ENCODE measurements at places on chromosomes 11 and 22.

- no peak for DNase-seq
These were observed 1416.4 kb upstream of the RAG2 start for GRCh38 chr11:38014405-38014804.

- DNase-seq: no peak
These were observed 53.7 kb upstream of the LRRC32 start for GRCh38 chr11:76724171-76724768.

DNA sequence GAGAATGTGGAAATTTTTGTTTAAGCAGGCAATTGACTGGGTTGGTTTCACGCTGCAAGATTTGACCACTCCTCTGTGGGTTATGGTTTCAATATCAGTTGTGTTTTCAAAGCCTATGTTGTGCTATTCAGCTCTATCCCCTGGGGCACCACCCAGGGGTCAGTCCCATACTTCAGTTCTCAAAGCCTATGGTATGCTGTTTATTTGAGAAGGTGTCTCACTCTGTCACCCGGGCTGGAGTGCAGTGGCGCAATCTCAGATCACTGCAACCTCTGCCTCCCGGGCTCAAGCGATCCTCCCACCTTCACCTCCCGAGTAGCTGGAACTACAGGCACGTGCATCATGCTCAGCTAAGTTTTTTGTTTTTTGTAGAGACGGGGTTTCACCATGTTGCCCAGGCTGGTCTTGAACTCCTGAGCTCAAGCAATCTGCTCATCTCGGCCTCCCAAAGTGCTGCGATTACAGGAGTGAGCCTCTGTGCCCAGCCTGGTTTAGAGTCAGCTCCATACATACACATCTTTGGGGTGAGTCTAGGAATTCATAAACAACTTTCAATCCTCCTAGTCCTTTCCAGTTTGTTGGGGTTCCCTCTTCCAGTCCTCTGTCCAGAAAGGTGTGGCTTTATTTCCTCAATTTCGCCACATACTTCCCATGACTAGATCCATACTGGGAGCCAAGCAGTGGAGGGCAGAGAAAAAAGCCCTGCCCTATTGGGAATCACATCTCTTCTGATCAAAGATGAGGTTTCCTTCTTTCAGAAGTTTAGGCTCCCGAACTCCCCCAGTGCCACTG lies 35.0 kb upstream of the MAPK1 start:
- no peak for DNase-seq

DNA sequence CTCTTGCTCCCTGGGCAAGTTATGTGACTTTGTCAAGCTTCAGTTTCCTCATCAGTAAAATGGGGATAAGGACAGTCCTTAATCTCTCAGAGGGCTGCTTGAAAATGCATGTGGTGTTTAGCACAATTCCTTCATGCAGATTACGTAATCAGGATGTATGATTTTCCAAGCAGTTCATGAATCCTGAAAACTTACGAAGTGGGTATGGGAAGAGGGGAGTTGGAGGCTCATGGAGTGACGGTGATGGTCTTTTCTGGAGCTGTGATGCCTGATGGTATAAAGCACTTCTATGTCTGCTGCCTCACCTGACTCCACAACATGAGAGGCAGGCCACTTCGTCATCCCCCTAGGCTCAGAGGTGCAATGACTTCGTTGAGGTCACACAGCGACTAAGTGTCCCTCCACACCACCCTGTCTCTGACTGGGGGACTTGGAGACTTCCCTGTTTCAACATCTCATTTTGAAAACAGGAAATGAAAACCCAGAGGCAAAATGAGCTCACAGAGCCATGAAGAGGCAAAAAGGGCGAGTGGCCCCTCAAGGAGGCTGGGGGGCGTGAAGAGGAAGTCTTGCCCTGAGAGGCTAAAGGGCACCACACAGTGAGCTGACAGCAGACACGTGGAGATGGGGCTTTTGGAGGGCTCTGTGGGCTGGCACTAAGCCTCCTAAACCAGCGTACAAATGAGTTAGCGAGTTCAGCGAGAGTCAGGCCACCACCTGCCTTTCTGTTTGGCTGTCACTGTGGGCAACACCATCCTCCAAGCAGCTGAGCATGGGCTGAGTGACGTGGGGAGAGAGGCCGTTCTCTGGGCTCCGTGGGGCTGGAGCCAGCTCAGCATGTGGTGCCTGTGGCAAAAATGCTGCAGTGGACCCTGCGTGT lies 10.1 kb downstream of the MCM5 start:
- no peak for DNase-seq

DNA sequence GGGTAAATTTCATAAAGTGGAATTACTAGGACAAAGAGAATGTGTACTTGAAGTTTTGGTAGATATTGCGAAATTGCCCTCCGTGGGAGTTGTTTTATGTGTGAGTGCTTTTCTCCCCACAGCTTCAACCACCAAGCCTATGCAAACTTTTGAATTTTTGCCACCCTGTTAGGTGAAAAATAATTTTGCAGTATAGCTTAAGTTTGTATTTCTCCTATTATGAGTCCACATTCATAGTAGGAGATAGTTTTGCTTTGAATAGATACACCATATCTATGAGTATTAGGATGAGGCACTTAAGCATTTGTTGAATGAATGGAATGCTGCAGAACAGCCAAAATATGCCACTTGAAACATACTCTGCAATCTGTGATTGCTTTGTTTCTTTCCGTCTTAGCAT lies 43.6 kb downstream of the UVRAG start:
- no peak for DNase-seq

DNA sequence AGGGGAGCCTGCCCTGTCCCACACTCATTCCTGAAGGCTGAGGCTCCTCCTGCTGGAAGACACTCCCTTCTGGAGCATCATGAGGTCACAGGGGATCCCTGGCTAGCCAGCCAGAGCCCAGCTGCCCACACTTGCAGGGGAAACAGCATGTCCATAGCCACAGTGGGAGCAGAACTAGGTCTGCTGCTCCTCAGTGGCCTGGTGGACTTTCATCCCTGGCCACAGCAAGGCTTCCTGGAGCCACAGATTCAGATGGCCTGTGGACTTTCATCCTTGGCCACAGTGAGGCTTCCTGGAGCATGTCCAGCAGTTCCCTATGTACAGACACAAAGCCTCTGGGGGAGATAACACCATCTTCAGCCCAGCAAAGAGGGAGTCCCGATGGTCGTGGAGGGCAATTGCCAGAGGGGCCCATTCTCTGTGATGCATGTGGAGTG lies 5.9 kb upstream of the APOL6 start:
- DNase-seq: peak; percentile 18

GRCh38 chr22:33261699-33262098 lies 203.5 kb upstream of the SYN3 start:
- DNase-seq: no peak

DNA sequence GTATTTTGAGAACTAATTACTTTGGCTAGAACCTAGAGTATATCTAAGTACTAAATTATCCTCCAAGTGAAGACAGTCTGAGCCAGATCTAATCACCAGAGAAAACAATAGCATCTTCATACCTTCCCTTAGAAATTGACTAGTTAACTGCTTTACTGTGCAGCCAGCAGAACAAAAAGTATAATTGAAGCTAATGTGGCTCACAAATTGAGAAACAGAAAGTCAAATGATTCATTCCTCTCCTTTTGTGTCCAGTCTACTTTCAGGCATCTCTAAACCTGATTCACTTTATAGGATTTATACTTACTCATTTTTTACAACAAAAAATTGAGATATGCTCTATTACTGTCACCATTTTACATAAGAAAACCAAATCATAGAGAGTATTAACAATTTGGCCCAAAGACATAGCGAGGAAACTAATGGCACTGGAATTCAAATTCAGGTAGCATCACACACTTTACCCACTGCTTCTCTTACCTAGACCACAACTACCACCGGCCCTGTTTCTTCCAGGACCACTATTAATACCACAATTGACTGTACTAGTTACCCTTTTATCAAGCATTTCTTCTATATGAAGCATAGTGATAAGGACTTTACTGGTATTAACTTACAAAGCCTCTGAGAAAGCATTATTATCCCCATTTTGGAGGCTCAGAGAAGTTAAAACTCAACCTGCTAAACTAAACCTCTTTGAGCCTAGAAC lies 1402.6 kb upstream of the TENM4 start:
- DNase-seq: no peak

Measured in D341Med (cell line).